ENCODE measurements at places on chromosomes 11 and 22. TPM values are rescaled to one million over a fixed set of nuclear protein-coding genes. Genes with fewer than 3 reads are reported as not detected.

RASD2 gene
- 10.7 TPM for total RNA-seq

AIFM3 gene
- 3.4 TPM for total RNA-seq

- no peak overlapping the region for H3K27ac ChIP-seq
- H3K36me3 ChIP-seq = no peaks in the 10 kb centered on the region
- H3K4me1 ChIP-seq = no peaks in the 10 kb centered on the region
Measured at GRCh38 chr11:21475276-21475675, 717.6 kb upstream of the ANO5 start.

- peaks cover 5% of the 10 kb centered on the region for H3K4me1 ChIP-seq
- H3K27me3 ChIP-seq = no peaks in the 10 kb centered on the region
- H3K4me3 ChIP-seq = peak within 1 kb of the TSS; percentile 80
- peak within 1 kb of the TSS; percentile 91 for H3K27ac ChIP-seq
- DNase-seq = peak; percentile 98
Measured at GRCh38 chr11:93741094-93741881, at the start of the genes C11orf54 and TAF1D. C11orf54 (plus strand) TSS chr11:93741672; CDS start chr11:93747394, 5,722 bp downstream. TAF1D (minus strand) TSS chr11:93741495; CDS start chr11:93739304, 2,191 bp downstream.

GRCh38 chr22:24455751-24456426 lies 28.5 kb downstream of the ADORA2A start:
- H3K4me1 ChIP-seq = no peaks in the 10 kb centered on the region
- no peak overlapping the region for H3K4me3 ChIP-seq
- H3K36me3 ChIP-seq = no peaks in the 10 kb centered on the region

GRCh38 chr11:116035977-116036376 lies 531.8 kb upstream of the CADM1 start:
- H3K27ac ChIP-seq = no peak overlapping the region
- no peaks in the 10 kb centered on the region for H3K4me1 ChIP-seq
- no peaks in the 10 kb centered on the region for H3K27me3 ChIP-seq
- DNase-seq = no peak

PPP2R1B gene
- 30.0 TPM for total RNA-seq

DNA sequence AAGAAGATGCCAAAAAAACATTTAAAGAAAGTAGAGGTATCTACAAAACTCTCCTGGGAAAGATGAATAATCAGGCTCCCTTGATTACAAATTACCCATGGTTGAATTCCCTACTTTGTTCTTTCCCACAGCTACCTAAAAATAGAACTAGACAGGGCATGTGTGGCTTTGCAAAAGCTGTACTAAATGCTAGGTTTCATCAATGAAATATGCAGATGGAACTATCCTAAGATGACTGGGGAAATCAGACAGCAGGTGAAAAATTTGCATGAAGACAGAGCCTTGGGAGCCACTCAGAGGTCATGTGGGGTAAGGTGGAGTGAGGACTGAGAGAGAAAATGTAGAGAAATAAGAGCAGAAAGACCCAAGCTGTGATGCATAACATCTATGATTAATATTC lies 14.7 kb downstream of the LAYN start:
- no peak overlapping the region for H3K4me3 ChIP-seq
- no peaks in the 10 kb centered on the region for H3K36me3 ChIP-seq
- no peak overlapping the region for H3K27ac ChIP-seq
- no peak for DNase-seq
- no peaks in the 10 kb centered on the region for H3K27me3 ChIP-seq
- H3K4me1 ChIP-seq = no peaks in the 10 kb centered on the region

GRCh38 chr11:31233425-31233824 lies 136.1 kb downstream of the DCDC1 start:
- no peak for DNase-seq
- no peak overlapping the region for H3K4me3 ChIP-seq
- peaks cover 5% of the 10 kb centered on the region for H3K27me3 ChIP-seq
- no peak overlapping the region for H3K27ac ChIP-seq
- H3K36me3 ChIP-seq = no peaks in the 10 kb centered on the region
- H3K4me1 ChIP-seq = no peaks in the 10 kb centered on the region

TMEM191C gene
- 20.7 TPM for total RNA-seq

- H3K27ac ChIP-seq = no peak overlapping the region
- no peaks in the 10 kb centered on the region for H3K4me1 ChIP-seq
- H3K36me3 ChIP-seq = no peaks in the 10 kb centered on the region
- no peak overlapping the region for H3K4me3 ChIP-seq
- DNase-seq = no peak
Measured at GRCh38 chr11:27640954-27641353, 59.3 kb downstream of the BDNF start.

DNA sequence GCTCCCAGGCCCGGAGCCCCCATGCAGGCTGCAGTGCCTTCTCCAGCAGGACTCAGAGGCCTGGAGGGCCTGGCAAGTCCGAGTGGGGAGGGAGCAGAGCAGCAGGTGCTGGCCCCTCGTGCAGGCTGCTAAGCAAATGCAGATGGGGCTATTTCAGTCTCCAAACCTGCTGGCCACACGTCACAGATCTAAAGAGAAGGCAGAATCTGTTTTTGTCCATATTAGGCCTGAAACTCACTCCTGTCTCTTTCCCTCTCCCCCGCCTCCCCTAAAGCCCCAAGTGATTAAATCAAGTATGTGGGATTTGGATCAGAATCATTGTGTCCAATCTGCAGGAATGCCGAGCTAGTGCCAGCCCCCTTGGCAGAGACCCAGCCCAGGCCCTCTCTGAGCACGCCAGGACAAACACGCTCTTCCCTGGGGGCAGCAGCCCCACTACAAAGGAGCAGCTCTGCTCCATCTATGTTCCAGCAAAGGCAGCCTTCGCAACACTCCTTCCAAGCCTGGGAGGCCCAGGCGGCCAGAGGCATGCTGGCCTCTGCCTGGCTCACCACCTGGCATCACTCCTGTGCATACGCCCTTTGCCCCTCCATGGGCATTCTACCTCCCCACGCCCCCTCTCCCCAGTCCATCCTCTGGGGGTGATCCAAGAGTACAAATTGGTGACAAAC lies 26.5 kb downstream of the RPL27A start:
- H3K27me3 ChIP-seq = no peaks in the 10 kb centered on the region
- H3K36me3 ChIP-seq = no peaks in the 10 kb centered on the region
- peak; percentile 97 for DNase-seq

DNA sequence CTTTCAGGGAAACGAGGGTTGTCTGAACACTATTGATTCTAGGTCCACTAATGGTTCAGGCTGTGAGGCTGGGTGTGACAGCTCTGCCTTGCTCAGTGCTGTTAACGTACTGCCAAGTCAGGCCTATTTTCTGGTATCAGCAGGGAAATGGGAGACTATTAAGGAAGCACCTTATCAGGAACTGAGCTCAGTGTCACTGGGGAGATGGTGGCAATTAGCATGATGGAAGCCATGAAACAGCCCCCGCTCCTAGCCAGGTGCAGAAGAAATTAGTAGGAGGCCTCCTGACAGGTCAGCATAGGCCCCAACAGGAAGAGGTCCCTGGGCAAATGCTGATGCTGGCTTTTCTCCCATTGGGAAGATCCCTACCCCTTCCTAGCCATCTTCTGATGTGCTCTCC lies 42.6 kb upstream of the LMO2 start:
- no peak for DNase-seq
- peak overlapping the region; percentile 33 for H3K27ac ChIP-seq
- H3K27me3 ChIP-seq = no peaks in the 10 kb centered on the region

DNA sequence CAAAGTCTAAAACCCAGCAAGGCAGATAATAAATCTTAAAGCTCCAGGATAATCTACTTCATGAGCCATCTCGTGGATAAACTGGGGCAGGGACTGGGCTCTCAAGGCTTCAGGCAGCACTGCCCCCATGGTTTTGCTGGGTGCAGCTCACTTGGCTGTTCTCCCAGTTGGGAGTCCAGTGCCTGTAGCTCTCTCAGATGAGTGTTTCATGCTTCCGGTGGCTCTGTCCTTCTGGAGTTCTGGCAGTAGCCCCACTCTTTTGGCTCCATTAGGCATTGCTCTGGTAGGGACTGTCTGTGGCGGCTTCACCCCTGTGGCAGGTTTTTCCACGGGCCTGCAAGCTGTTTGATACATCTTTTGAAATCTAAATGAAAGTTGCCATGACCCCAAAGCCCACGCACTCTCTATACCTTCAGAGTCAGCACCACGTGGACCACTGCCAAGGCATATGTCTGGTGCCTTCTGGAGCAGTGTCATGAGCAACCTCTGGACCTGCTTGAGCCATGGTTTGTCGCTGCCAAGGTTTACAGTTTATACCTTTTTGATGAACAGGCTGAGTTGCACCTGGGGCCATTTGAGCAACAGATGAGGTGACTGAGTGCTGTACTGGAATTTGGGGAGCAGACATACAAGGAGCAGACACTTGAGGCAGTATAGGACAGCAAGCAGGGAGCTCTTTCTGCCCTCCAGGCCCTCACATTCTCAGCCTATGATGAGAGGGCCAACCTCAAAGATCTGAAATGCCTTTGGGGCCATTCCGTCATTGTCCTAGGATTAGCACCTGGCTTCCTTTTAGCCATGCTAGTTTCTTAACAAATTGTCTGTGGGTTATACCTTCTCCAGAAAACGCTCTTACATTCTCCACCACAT lies 48.6 kb downstream of the MTNR1B start:
- no peaks in the 10 kb centered on the region for H3K27me3 ChIP-seq
- no peaks in the 10 kb centered on the region for H3K4me1 ChIP-seq
- no peak overlapping the region for H3K4me3 ChIP-seq
- no peak overlapping the region for H3K27ac ChIP-seq
- DNase-seq = peak; percentile 27

DNA sequence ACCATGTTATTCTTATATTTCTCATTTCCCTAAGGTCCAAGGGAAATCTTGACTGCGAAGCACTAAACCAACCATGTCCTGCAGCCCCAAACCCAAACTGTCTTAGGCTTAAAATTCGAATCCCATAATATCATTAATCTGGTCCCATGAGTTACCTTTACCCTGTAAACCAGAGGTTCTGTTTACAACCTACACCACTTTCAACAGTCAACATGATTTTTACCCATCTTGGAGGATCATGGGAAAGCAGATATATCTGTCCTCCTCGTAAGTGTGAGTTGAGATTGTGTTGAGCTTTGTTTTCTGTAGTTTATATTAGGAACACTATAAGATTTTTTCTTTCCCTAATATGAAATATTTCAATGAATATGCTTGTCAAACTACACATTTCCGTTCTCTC lies 6.4 kb downstream of the PRPF19 start:
- no peak overlapping the region for H3K4me3 ChIP-seq
- no peaks in the 10 kb centered on the region for H3K36me3 ChIP-seq
- no peaks in the 10 kb centered on the region for H3K27me3 ChIP-seq
- H3K4me1 ChIP-seq = peaks cover 5% of the 10 kb centered on the region

GRCh38 chr22:49964136-49965090 lies 3.8 kb downstream of the PIM3 start:
- H3K4me3 ChIP-seq = no peak overlapping the region
- no peaks in the 10 kb centered on the region for H3K36me3 ChIP-seq
- peaks cover 40% of the 10 kb centered on the region for H3K4me1 ChIP-seq
- no peaks in the 10 kb centered on the region for H3K27me3 ChIP-seq
- DNase-seq = peak; percentile 17

GRCh38 chr11:115963156-115963555 lies 458.9 kb upstream of the CADM1 start:
- H3K27ac ChIP-seq = no peak overlapping the region
- no peaks in the 10 kb centered on the region for H3K4me1 ChIP-seq
- no peaks in the 10 kb centered on the region for H3K27me3 ChIP-seq
- no peaks in the 10 kb centered on the region for H3K36me3 ChIP-seq
- DNase-seq = no peak

DNA sequence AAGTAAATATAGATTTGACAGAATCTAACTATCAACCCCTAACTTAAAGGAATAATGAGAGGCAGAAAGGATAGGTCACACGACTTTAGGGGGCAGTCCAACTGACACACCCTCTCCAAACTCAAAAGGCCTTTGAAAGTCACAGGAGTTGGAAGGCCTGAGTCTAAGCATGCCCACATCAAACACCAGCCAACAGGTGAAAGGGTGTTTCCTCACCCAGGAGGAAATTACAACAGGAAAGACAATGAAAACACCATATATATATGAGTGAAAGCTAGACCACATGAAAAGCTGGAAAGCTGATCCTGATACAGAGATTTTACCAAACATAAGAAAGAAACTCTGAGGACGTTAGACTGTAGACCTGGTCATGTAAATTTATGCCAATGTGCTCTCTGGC lies 10.5 kb upstream of the DEPDC7 start:
- no peak overlapping the region for H3K4me3 ChIP-seq
- H3K4me1 ChIP-seq = no peaks in the 10 kb centered on the region
- DNase-seq = no peak
- H3K27ac ChIP-seq = no peak overlapping the region
- no peaks in the 10 kb centered on the region for H3K27me3 ChIP-seq
- no peaks in the 10 kb centered on the region for H3K36me3 ChIP-seq

FAM111A gene
- 23.2 TPM for total RNA-seq

CDHR5 gene
- 0.29 TPM for total RNA-seq

- no peaks in the 10 kb centered on the region for H3K27me3 ChIP-seq
- no peak overlapping the region for H3K27ac ChIP-seq
- H3K36me3 ChIP-seq = no peaks in the 10 kb centered on the region
- peak; percentile 72 for DNase-seq
Measured at GRCh38 chr11:18731949-18732821, 6.2 kb upstream of the IGSF22 start.

MUC2 gene
- not detected for total RNA-seq

PGA5 gene
- not detected for total RNA-seq

AQP11 gene
- 0.73 TPM for total RNA-seq

- no peak overlapping the region for H3K4me3 ChIP-seq
- no peaks in the 10 kb centered on the region for H3K27me3 ChIP-seq
Measured at GRCh38 chr11:120398132-120398531, 61.9 kb downstream of the ARHGEF12 start.

Measured in uterus (tissue), 4 donors.